Upper lobe of left lung (tissue), 6 donors: ENCODE measurements at places on chromosomes 16 and 17.

DNA sequence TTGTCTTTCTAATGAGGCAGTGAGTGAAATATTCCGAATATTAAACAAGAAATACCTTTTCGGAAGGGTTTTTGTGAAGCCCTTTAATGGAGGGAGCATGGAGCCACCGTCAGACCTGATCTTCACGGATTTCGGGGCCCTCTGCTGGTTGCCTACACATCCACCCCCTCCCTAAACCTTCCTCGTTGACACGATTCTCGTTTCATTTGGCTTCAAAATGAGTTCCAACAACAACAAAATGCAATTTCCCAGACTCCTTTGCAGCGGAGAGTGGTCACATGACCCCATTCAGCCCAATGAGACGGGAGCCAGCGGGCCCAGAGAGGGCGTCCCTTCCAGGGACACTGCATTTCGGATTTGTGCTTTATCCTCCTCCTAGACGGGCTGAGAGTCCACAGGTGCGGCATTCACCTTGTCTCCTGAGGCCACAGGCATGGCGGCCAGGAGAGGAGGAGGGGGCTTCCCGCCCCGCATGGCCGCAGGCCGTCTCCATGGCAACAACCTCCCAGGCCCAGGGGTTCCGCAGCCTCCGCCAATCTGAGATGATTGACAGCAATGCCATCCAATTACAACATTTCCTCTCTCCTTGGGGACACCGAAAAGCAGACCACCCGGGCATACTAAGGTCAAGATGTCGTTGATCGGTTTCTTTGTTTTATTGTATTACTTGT lies 259.8 kb downstream of the C16orf95 start:
- no peak for DNase-seq

GRCh38 chr16:88688013-88688778 lies 1.9 kb upstream of the SNAI3 start:
- peak; percentile 73 for DNase-seq

GRCh38 chr16:13808102-13808501 lies 111.9 kb upstream of the ERCC4 start:
- no peak for DNase-seq

DNA sequence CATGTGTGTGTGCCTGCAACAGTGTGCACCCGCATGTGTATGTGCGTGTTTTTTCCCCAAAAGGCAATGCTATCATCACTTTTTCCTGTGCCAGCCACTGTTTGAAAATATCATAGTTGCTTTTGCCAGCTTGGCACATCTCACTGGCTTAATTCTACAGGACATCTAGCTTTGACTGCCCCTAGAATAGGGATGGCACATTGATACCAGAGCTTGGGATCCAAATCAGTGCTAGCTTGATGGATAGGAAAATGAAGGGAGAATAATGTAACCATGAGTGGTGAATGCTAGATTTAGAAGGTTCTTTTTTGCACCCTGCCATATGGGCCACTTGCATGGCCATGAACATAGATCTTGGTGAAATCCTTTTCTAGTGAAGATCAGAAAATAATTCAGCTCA lies 72.7 kb downstream of the HS3ST4 start:
- DNase-seq, result no peak

DNA sequence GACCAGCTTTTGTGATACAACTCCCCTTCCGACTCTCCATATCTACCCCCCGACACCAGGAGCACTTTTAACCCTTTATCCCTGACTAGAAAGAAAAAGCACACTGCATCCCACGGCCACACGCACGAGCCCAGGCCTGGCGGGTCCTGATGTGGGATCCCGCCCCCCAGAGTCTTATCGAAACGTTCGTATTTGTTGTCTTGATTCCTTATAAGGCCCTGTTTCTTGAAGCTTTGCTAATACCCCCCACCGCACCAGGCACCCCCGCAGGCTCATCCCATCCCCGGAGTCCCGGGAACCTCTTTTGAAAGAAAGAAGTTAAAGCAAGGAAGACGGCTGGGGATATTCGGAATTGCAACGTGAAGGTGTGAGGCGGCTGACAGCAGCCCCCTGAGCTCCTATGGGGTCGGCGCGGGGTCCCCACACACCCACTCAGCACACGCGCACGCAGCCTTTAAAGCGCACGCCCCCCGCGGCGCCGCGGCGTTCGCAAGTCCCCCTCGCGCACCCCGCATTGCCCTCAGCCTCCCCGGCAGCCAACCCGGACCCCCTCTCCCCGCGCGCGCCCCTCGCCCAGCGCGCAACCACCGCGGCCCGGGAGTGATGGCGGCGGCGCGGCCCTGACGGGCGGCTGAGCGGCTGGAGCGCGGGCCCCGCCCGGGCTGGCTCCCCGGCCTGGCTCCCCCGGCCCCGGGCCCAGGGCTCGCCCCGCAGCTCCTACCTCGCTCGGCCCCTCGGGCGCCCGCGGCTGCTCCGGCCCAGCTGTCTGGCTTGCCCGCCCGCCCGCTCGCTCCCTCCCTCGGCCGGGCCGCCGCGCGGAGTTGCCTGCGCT lies 448 bp downstream of the STAT5B start:
- DNase-seq, result peak; percentile 58

- DNase-seq, result no peak
Measured at GRCh38 chr17:39597372-39598046, 10.2 kb downstream of the NEUROD2 start.
